ENCODE measurements at places on chromosomes 6 and 20.
A peak's percentile ranks its signal among the peaks of the same experiment; 100 is the strongest.

- no peak for DNase-seq
These were observed 969.9 kb upstream of the EPHA7 start for GRCh38 chr6:94389218-94389617.

DNA sequence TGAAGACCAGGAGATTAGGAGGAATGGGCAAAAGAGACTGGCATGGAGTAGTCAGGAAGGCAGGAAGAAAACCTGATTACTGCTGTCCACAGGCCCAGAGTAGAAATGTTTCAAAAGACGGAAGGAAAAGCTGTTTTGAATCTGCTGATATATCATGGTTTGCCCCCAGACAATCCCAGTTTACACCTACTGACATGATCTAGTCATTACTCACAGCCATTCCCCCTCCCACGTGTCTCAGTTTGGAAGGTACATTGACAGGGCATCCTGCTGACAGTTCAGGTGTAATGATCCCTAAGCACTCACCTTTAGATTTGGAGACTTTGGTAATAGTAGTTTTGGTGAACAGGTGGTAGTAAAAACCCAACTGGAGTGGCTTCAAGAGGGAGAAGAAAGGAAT is 9.8 kb upstream of the TXNDC5 start:
- no peak for DNase-seq

- peak; percentile 20 for DNase-seq
These were observed 988 bp downstream of the TXNDC5 start for GRCh38 chr6:7909323-7910276.

DNA sequence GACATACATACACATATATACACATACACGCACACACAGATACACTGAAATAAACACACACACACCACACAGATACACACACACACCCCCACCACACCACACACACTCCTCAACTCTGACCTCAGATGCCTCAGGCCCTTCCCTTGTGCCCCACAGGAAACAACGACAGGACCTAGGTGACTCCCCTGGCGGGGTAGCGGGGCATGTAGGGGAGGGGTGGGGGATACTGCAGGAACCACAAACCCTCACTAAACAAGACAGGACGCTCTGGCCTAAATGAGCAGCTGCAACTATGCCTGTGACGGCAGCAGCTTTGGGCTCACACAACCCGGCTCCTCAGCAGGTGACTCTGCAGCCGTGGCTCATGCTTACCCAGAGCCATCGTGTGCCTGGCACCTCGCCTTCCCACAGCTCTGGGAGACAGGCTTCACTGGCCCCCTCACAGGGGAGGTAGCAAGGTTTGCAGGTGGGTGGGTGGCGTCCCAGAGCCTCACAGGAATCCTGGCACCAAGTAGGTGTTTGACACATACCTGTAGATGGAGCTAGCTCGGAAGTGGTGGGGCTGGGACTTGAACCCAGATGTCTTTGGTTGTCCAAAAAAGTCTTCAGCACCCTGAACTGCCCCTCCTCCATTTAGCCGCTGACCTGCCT is 100.8 kb downstream of the GRM4 start:
- no peak for DNase-seq

GRCh38 chr6:90434094-90434493 is 137.5 kb upstream of the BACH2 start:
- no peak for DNase-seq

- peak; percentile 46 for DNase-seq
These were observed 58.5 kb downstream of the SUN5 start for GRCh38 chr20:32945710-32946221.

DNA sequence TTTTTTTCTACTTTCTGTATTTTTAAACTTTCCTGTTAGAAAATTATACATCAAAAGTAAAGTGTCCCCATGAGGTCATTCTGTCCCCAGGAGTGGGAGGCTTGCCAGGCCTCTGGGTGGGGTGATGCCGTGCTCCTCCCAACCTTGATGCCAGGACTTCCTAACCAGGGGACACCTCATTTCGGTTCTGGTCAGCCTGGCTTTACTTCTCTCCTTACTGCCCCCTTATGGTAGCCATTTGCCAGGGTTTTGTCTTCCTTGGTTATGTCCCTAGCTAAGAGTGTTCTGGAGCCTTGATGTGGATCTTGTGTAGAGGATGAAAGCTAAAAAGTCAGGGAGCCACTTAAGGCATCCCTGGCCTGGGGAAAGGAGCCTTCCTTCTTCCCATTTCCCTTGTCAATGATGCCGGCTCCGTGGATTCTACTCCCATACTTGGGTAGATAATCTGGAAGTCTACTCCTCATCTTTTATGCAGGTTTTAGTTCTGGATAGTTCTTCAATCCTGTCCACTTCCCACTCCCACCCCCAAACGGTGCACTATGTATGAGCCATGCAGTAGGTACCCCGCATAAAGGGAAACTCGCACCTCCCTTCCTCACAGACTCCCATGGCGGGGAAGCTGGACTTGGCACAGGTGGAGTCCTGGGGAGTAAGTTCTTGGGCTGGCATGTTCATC is 164.1 kb upstream of the SALL4 start:
- DNase-seq: no peak

DNA sequence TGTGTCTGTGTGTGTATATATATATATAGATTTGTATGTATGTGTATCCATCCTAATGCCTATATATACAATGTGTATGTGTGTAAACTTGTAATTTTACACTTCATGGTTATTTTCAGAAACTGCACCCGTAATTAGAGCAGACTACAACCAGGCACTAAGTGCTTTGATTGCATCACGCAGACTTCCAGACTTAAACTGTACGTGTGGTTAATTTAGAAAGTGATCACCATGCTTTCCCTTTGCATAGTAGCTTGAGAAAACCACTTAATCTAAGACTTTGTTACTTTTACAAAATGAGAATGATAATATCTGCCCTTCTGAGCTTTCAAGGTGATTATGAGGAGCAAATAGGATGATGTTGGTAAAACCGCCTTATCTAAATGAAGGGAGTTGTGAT is 50.1 kb upstream of the E2F3 start:
- DNase-seq: no peak

GRCh38 chr6:2141644-2142290 is 103.6 kb downstream of the GMDS start:
- DNase-seq: no peak

DNA sequence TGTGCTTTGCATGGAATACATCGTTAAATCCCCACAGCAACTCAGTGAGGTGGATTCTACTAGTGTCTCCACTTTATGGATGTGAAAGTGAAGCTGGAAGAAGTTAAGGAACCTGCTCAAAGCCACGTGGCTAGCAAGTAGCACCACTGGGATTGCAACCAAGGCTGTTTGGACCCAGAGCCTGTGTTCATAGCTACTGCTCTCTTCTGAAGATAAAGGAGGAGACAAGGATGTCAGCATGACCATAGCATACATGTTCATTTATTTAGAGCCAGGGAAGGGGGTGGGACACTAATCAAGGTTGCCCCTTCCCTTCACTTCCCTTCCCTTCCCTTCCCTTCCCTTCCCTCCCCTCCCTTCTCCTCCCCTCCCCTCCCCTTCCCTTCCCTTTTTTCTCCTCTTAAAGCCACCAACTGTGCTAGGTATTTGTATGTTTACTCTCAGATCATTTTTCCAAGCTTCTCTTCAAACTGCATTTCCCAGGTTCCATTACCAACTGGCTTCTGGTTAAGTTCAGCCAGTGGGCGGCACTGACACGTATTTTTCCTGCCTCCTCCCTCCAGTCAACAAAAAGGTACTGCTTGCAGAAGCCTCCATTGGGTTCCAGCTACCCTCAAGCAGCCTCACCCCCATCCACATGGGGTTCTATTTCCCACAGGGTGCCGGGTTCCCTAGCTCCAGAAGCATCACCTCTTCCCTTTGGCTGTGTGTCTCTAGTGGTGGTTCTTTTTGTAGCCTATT is 134.9 kb downstream of the BCAS1 start:
- DNase-seq: no peak

- no peak for DNase-seq
These were observed 77.0 kb upstream of the CD2AP start for GRCh38 chr6:47400581-47400980.

DNA sequence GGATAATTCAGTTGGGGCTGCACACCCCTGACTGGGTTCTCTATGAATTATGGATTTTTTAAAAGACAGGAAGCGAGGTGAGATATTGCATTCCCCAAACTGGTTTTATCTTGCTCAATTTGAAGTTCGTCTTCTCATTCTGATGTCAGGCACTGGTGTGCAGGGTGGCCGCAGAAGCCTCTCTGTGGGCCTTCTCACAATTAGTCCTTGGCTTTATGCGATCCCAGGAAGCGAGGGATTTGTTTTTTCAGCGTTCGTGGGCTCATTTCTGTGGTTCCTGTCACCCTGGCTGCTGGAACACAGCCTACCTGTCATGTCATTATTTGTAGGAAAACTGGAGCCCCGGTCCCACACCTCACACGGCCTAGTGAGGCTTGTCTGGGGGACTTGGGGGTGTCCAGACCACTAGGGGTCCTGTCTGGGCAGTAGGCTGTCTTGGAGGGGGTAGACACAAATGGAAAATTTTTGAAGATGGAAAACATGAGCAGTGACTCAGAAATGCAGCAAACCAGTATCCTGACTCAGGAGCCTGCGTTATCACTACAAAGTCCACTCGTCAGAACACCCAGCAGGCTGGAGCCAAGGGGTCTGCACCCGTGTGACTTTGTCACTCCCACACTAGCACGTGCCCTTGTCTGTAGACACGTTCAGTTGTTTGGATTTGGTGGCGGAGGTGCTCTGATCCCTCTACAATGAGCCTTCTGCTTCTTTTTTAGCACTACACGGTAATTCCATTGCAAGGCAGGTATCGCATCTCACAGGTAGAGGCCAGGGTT is 42.2 kb downstream of the GNAS-AS1 start:
- no peak for DNase-seq

GRCh38 chr20:48919882-48920526 is 1.5 kb upstream of the ARFGEF2 start:
- no peak for DNase-seq

- peak; percentile 12 for DNase-seq
These were observed 27.8 kb upstream of the CENPW start for GRCh38 chr6:126312013-126312665.

DNA sequence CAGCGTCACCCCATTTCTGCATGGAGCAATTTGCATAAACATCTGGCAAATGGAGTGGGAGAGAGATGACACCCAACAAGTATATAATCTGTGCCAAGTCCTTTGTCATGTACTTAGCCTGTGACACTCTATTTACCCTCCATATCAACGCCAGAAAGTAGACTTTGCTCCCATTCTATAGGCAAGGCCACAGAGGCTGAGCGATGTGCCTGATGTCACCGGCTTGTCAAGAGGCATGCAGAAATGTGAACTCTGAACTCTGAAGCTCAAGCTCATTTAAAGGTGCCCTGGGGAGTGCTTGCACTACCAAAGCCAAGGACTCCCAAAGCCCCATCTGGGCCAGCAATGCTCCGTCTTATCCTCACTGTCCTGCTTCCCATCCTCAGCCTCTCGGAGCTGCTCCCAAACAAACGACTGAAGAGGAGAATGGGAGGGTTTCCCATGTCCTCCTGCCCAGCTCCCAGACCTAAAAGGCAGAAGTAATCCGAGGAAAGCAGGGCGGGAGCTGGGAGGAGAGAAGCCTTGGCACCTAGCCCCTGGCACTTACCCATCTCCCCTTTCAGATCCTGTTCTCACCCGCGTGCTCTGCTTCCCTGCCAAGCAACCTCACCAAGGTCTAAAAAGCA is 9.2 kb downstream of the CPNE5 start:
- DNase-seq: peak; percentile 77

DNA sequence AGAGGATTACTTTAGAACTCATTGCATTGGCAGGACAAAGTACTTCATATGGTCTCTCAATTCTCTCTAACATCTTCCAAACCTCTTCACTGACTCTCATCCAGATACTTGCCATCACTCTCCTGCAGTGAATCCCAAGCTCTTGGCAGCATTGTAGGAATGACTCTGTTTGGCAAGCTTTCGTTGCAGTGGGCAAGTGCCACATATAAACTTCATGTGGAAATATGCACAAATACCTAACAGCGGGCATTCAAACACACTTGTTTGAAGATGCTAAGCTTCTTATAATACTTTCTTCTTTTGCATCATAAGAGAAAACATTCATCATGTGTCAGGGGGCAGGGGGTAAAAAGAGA is 86.2 kb upstream of the F13A1 start:
- DNase-seq: no peak

DNA sequence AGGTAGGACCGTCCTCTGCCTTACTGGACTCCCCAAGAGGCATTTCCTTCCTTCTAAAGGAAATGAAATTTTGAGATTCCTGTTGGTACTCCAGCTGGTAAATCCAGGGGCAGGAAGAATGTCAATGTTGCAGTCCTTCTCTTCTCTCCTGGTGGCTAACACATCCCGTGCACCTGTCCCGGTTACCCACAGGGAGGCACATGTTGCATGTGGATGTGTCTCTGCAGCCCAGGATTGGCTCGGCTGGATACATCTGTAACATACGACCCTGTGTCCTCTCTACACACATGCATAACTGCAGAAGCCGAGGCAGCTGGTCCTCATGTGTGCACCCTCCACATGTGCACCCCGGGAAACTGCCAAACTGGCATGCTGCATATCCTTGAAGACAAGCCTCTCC is 1.3 kb upstream of the LRFN2 start:
- no peak for DNase-seq

DNA sequence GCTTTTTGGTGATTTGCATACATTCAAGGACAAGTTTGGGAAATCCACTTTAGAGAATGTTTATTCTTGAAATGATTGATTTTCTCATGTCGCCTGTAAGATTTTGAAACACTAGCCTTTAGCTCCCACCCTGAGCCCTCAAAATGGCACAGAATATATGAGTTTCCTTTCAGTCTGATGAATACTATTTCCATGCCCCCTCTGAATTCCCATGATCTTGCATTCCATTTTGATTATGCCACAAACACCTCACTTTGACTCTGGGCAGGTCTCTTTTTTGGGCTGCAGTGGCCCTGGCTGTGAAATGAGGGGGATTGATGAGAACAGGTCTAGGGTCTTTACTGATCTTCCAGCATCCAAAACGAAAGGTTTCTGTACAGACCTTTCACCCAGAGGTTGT is 50.4 kb downstream of the SULF2 start:
- DNase-seq: no peak

GRCh38 chr6:129630596-129630995 is 79.4 kb downstream of the ARHGAP18 start:
- no peak for DNase-seq

DNA sequence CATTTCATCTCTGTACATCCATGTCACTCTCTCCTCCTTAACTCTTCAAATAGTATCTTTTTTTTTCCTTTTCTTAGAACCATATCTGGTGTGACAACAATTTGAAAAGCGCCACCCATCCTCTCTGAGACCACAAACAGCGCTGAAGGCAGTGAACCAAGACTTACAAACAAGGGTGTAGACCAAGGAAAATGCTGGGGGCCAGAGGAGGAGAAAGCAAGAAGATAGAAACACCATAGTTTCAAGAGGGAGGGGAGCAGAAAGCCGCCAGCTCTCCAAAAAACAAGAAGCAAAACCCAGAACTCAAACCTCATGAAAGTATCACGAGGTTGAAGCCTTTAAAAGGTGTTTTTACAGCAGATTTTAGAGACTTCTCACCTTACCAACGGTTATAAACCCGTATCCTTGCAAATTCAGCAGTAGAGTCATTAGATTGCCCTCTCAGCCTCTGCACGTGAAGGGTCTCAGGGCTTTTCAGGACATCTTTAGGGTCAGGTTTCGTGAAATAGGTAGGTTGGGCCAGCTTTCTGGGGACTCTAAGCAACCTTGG is 13.3 kb upstream of the RIPOR2 start:
- DNase-seq: no peak

- DNase-seq: no peak
These were observed 42.3 kb upstream of the TMEM181 start for GRCh38 chr6:158517581-158517980.
